Upper lobe of right lung (tissue), 1 donor: ENCODE measurements at places on chromosomes 13 and 19.

- DNase-seq, result peak; percentile 78
Observed at GRCh38 chr19:35533822-35534392, 651 bp downstream of the GAPDHS start.

DNA sequence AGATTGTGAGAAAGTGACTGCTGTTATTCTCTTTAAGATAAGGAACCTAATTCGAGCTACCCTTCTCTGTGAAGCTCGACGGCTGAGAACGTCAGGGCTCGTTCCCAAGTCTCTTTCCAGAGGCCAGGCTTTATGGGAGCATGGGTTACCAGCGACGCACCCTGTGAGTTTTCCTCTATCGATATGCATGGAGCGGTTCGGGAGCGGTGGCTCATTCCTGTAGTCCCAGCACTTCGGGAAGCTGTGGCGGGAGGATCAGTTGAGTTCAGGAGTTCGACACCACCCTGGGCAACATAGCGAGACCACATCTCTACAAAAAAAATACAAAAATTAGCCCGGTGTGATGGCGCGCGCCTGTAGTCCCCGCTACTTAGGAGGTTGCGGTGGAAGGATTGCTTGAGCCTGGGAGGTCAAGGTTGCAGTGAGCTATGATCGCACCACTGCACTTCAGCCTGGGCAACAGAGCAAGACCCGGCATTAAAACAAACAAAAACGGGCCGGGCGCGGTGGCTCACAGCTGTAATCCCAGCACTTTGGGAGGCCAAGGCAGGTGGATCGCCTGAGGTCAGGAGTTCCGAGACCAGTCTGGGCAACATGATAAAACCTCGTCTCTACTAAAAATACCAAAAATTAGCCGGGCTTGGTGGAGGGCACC, 681 bp upstream of the ZNF606 start:
- no peak for DNase-seq

DNA sequence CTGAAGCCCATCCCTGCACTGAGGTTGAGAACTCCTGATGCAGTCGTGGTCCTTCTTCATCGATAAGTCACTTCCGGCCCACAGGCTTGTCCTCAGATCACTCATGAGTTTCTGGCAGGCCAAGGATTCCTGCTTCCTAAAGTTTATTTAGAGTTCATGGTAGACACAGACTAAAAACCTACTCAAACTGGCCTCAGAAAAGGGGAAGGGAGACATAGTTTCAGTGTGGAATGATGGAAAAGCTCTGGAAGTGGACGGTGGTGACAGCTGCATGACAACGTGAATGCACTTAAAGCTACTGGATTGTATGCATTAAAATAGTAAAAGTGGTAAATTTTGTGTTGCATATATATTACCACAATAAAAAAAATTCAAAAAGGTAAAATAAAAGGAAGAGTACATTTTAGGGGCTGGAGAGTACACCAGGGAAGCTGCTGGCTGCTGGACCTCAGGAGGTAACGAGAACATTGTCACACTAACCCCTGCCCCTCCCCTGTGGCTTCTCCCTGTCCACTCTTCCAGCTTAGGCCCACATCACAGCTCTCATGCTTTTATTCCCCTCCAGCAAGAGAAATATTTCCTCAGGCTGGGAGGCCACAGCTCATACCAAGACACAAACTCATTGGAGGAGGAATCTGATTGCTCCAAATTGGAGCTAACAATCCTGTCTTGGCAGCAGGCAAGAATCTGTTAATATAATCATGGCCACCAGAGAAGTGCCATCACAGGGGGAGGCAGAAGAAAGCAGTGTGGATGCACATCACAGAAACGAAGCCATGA, 741.0 kb downstream of the UQCRFS1 start:
- no peak for DNase-seq

DNA sequence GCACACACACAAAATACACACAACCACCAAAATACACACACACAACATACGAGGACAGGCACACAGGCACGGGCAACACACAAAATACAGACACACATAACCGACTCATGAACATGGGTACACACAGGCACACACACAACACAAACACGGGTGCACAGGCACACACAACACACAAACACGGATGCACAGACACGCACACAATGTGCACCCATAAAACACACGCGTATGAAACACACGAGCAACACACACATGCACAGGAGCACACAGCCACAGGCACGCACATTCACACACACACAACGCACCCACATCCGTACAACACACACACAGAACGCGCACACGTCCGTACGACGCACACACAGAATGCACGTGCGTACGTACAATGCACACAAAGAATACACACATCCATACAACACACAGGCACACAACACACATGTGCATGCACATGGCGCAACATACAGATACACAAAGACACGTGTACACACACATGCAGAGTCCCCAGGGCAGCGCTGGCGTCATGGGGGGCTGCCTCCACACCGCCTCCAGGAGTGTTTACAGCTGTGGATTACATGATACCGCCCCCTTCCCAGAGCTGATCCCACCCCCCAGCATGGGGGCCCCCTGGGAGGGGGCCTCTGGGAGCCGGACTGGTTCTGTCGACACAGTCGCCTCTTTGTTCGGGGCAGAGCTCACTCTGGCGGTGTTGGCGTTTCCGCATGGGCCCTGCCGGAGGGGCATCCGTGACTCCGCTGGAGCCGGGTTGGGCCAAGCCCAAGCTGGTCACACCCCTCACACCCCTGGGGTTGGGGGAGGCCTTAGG, 2.9 kb downstream of the SBNO2 start:
- peak; percentile 71 for DNase-seq

- DNase-seq, result no peak
Observed at GRCh38 chr19:43799502-43800142, 2.6 kb downstream of the LYPD5 start.

DNA sequence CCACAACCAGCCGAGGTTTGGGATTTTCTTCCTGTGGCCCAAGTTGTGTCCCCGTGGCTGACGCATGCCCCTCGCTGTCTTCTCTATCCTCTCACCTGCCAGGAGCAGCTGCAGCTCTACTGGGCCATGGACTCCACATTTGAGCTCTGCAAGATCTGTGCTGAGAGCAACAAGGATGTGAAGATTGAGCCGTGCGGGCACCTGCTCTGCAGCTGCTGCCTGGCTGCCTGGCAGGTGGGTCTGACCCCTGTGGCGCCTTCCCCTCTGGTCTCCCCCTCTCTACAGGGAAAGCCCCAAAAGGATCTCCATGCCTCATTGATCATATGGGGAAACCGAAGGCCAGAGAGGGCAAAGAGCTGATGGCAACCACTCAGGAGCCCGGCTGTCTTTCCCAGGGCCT, 14.6 kb downstream of the CBLC start:
- no peak for DNase-seq

DNA sequence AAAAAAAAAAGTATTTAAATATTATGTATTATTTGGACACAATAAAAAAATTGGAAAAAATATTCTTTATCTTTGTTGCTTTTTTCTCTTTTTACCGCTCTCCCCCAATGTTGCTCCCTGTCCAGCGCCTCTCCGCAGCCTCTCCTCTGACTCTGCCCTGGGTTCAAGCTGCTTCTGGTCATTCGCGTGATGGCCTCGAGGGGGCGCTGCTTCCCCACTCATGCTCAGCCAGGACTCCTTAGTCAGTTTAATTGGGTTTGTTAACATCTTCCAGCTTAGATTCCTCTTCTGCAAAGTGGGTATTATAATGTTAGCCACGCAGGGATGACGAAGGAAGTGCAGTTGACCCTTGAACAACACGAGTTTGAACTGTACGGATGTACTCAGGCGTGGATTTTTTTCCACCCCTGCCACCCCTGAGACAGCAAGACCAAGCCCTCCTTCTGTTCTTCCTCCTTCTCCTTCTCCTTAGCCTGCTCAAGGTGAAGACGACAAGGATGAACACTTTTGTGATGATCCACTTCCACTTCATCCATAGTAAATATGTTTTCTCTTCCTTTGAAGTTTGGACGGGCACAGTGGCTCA, 4.9 kb upstream of the NWD1 start:
- peak; percentile 78 for DNase-seq

GRCh38 chr13:75675421-75675820, 39.3 kb downstream of the LMO7 start:
- DNase-seq, result no peak
